ENCODE measurements at places on chromosomes 13 and 19.

- no peak for DNase-seq
Measured at GRCh38 chr13:73880365-73880764, 253.8 kb downstream of the KLF12 start.

GRCh38 chr19:3862826-3863500 lies 5.9 kb downstream of the ZFR2 start:
- DNase-seq, result no peak

DNA sequence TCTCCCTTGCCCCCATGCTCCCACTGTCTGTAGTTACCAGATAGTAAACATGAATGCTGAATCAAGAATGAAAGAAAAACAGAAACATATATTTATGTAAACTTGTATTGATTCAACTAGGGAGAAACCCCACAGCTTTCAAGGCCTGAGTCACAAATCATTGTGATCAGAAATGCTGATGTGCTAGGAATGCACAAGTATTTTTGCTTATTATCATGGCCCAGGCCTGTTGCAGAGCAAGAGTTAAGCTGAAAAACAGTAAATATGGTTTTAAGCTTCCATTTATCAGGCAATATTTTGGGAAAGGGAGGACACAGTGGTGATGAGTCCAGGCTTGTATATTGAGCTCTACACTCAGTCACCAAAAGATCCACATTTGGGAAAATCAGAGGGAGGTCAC lies 669.6 kb downstream of the DIAPH3 start:
- no peak for DNase-seq

DNA sequence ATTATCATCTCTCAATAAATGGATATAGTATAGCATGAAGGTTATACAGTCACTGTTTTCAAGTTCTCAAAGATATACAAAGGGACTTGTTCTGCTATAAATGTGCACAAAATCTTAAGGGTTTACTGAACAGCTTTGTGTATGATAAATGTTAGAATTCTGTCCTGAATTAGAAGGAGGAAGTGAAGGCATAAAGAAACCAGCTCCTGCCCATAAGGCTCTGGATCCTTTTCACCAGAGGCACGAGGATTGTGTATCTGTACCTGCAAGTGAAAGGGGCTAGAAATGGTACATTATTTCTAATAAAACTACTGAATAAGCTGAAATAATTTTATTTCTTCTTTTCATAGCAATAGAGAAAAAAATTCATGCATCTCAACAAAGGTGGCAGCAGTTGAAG lies 32.4 kb downstream of the PHF11 start:
- DNase-seq, result no peak

GRCh38 chr19:16599655-16600346 lies 27.6 kb upstream of the SLC35E1 start:
- no peak for DNase-seq

- no peak for DNase-seq
Measured at GRCh38 chr13:49305792-49306425, 58.2 kb downstream of the CDADC1 start.

GRCh38 chr13:21175656-21176214 lies 617 bp downstream of the SKA3 start:
- DNase-seq, result no peak

DNA sequence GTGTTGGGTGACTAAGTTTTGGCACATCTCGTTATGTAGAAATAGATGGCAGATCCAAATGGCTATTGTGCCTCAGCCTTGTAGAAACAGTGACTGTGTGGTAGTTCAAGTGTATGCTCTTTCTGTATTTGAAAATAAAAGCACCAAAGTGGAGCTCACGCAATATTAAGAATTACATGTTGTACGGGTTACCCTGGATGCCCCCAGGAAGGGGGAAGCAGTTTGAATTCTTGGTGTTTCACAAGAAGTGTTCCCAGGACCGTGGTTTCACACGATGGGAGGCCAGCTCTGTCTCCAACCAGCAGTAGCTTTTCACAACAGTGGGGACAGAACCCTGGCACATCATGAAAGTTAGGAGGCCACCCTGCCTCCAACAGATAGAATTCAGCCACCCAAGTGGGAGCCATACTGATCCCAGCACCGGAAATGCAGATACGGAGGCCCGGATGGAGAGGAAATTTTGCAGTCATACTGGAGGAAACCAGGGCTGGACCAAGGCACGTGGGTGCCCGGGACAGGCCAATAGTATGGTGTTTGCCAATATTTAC lies 8.9 kb downstream of the FLT1 start:
- DNase-seq, result no peak

- DNase-seq, result no peak
Measured at GRCh38 chr13:73082471-73082870, 23.7 kb downstream of the KLF5 start.

- no peak for DNase-seq
Measured at GRCh38 chr13:42990291-42991232, 1.5 kb downstream of the EPSTI1 start.

GRCh38 chr19:41753936-41754529 lies 1.3 kb upstream of the CEACAM6 start:
- peak; percentile 69 for DNase-seq

Measured in activated CD4-positive, alpha-beta T cell treated with anti-CD3 and anti-CD28 coated beads, Interleukin-2, amount 50 U/mL, for 24 hours (primary cell).